ENCODE measurements at places on chromosomes 7 and 10. TPM values are rescaled to one million over a fixed set of nuclear protein-coding genes. Genes with fewer than 3 reads are reported as not detected.

DNA sequence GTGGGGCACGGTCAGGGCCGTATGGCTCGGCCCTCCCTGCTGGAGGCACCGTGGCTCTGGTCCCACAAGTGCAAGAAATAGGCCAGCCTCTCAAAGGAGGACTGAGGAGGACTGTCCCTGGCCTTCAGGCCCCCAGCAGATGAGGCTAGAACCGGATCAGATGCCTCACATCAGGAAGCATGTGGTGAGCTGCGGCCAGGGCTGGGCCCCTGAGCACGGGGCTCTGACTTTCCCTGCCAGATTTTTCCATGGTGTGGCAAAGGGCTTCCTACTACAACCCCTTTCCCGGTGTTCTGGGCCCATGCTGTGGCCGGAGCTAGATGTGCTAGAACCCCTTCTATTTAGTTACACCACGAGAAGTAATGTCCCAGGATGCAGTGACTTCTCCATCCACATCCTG is 100.4 kb downstream of the TCERG1L start:
- DNase-seq: no peak

DNA sequence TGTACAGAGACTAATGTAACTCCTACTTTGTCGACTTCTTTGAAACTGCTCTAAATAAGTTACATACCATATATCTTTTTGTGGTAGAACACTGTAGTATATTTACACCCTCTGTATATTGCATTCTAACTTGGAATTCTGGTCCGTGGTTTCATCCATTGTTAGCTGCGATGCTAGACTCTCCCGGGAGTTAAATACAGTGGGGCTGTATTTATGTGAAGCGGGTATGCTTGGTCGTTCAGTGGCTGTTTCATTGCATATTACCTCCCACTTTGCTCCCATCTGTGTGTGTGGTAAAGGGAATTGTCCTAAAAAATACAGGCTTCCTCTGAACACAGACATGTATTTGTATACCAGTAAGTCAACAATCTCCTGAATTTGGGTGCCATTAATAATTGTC is 231.1 kb downstream of the SLC25A13 start:
- DNase-seq: no peak

- no peak for DNase-seq
These were observed 155.6 kb upstream of the SEMA3C start for GRCh38 chr7:81074406-81074805.

DNA sequence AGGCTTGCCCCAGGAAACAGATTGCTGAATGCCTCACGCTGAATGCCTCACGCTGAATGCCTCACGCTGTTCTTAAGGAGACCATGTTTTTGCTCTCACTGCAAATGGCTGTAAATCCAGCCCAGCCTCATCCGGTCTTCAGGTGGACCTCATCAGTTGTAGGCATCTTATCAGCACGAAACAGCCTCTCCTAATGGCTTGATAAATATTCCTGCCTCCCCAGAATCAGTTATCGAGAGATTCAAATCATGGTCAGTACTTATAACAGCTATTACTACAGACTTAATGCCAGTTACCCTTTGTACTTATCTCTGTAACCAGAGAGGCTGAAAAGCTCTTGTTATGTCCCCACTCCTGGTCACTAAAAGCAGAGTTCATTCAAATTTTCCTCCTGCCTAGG is 290.6 kb downstream of the FZD1 start:
- DNase-seq: no peak

- DNase-seq: no peak
These were observed 126.3 kb downstream of the TAX1BP1 start for GRCh38 chr7:27866256-27866655.

DNA sequence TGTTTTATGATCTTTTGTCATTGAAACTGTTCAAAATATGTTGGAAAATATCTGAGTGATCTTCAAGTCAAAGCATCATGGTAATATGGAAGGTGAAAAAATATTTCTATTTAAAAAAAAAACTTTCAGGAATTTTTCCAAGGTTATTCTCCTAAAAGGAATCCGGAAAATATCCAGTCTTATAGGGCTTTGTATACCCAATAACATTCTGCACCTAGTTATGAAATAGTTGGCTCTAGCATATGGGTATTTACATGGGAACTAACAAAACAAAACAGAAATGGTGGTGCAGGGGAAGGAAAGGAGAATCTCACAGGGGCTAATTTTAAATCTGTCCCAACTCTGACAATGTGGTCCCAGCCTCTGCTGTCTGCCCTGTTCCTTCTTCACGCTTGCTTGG is 167.1 kb upstream of the RHEB start:
- no peak for DNase-seq

DNA sequence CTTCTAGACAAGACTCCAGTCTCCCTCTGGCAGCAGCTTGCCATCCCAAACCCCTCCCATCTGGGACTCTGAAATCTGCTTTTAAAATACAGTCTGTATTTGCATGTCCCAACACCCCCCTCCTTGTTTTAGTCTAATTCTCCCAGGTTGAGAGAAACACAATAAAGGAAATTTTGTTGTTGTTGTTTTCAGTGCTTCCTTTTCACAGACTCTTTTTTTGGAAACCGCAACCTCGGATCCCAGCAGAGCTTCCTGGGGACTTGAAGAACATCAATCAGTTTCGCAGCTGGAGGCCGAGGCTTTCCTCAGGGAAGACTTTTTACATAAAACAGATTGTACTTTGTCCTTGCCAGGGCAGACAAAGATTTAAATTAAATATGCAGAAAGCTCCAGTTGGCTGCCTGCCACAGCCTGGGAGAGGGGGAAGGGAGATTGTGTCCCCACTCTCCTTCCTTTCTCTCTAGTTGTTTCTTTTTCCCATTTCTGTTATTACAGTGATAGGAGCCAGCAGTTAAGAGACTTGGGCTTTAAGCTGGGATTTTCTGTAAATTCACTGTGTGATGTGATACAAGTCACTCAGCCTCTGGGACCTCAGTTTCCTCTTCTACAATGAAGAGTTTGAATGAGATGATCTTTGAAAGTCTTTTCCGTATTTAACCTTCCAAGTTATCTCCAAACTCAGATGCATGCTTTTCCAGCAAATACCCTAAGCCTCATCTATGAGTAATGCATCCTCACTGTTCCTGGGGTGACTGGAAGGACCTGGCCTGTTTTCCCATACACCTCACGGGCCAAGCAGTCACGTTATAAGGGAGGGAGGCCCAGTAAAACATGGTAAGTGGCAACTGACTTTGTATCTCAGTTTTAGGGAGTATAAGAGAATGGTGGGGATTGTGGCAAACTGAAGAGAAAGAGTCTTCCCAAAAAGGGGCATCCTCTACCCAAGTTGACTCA is 192.3 kb downstream of the REEP3 start:
- DNase-seq: peak; percentile 46

DNA sequence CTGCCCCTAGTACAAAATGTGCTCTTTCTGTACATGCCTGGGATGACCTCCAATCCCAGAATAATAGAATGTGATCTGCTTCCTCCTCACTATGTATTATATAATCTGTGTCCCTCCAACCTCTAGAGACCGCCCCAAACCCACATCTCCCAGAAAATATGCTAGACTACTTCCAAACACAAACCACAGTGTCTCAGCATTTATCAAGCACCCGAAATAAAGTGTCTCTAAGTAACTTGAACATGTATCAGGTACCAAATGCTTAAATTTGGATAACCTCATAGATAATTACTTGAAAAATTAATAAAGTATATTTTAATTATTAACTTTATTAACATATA is 16.1 kb downstream of the LYZL1 start:
- DNase-seq: no peak

The CXCL12 gene
- 0.07 TPM for polyA plus RNA-seq

The CALML5 gene
- not detected for polyA plus RNA-seq

The PEX1 gene
- 8.8 TPM for polyA plus RNA-seq

The POLR2J2 gene
- 0.43 TPM for polyA plus RNA-seq

The LMTK2 gene
- polyA plus RNA-seq: 6.9 TPM

The DLX6 gene
- not detected for polyA plus RNA-seq

The GPR146 gene
- polyA plus RNA-seq: 0.74 TPM

The CALML3 gene
- not detected for polyA plus RNA-seq

The NPTX2 gene
- polyA plus RNA-seq: not detected

The CPA2 gene
- polyA plus RNA-seq: not detected
